Forelimb muscle (tissue), 1 donor: ENCODE measurements at places on chromosomes 7 and 10.

- no peak for DNase-seq
These were observed 20.6 kb downstream of the TMEM273 start for GRCh38 chr10:49167425-49168170.

- no peak for DNase-seq
These were observed 165.8 kb downstream of the LRRC4 start for GRCh38 chr7:127865466-127865865.

DNA sequence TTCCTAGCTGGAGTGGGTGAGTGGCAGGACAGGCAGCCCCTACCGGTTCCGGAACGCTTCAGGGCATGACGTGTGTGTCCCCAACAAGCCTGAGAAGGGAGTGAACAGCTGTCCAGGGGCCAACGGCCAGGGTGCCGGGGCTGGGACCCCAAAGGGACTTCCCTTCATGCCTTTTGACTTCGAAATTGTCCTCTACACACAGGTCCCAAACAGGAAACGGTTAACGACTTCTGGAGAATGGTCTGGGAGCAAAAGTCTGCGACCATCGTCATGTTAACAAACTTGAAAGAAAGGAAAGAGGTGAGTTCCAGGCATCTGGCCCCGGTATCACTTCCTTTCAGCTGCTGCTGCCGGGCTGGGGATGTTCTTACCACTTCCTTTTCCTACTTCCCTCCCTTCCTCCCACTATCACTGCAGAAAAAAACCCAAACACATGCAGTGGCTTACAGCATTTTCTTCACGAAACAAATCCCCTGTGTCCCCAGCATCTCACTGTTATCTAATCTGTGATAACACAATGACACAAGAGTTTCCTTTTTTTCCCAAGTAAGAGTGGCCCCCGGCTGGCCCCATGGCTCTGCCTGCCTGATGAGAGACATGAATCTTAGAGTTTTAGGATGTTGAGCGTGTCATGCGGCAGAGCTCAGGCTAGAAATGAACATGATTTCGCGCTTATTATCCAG, 63.2 kb downstream of the MKI67 start:
- no peak for DNase-seq

GRCh38 chr7:84949501-84949900, 237.4 kb downstream of the SEMA3D start:
- no peak for DNase-seq

DNA sequence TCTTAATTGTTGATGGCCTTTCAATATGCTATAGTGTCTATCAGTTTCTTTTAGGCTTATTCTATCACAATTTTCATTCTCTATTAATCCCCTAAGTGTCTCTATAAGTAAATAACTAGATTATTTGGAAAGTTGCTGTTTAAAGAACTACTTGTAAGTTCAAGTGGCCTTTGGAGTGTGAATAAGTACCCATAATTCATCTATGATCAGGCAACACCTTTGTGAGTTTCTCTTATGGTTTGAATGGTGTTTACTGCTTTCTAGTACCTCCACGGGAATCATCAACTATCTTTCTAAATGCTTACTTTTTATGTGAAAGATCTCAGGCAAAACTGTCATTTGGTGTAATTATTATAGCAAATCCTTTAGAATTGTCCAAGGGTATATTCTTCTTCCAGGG, 166.7 kb downstream of the POU6F2 start:
- no peak for DNase-seq

DNA sequence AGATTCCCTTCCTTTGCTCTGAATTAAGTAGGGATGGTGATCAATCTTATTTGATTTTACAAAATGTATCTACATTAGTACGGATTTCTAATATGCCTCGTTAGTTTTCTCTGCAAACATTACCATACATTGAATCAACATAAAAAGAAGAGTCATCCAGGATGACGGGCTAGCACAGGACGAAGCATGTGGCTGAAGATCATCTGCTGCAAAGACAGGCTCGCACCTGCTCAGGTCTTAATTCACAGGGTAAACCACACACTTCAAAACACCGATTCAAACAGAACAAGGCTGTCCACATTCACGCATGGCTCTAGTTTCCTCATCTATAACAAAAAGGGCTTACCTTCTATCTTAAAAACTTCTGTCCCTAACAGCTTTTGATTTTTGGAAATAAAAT, 323.0 kb downstream of the PARD3 start:
- no peak for DNase-seq

DNA sequence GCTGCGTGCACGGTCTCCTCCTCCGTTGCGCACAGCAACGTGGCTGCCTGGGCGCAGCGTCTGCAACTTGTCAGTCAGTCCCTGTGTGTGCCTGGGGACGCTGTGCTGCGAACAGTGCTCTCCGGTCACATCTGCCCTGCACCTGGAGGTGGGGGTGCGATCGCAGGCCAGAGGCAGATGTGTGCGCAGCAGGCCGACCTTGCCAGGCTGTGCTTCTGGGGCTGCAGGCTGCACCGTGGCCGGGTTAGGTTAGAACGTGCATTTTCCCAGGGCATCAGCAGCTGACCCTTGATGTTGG, 8.2 kb upstream of the GET4 start:
- DNase-seq: no peak

- DNase-seq: no peak
These were observed 29.0 kb downstream of the FANK1 start for GRCh38 chr10:125925262-125925834.

DNA sequence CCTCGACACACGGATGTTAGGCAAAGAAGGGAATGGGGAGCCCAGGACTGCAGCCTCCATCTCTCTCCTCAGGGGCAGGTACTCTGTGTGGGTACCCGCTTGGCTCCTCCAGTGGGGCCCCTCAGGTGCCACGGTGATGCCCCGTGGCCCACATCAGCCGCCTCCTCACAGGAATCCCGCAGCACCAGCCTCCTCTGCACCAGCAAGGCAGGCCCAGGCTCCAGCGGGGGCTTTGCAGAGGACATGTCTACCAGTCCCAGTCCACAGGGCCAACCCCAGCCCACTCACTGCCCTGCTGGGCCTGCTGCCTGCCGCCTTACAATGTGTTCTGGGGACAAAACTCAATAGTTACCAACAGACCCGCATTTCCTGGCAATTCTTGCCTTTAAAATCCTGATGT, 61.6 kb upstream of the ADGRA1 start:
- DNase-seq: no peak

GRCh38 chr10:132357286-132358058, 25.5 kb downstream of the LRRC27 start:
- DNase-seq: no peak

GRCh38 chr7:23471106-23471859, 992 bp upstream of the IGF2BP3 start:
- no peak for DNase-seq

GRCh38 chr7:111162692-111163091, 71.8 kb downstream of the LRRN3 start:
- DNase-seq: no peak

GRCh38 chr7:44759246-44759645, 10.6 kb downstream of the ZMIZ2 start:
- DNase-seq: no peak

- no peak for DNase-seq
These were observed 29.3 kb downstream of the RBM48 start for GRCh38 chr7:92557808-92558362.

- no peak for DNase-seq
These were observed 246.2 kb downstream of the MAD1L1 start for GRCh38 chr7:1986366-1987083.

- no peak for DNase-seq
These were observed 1.2 kb upstream of the WNT2 start for GRCh38 chr7:117323851-117324711.

DNA sequence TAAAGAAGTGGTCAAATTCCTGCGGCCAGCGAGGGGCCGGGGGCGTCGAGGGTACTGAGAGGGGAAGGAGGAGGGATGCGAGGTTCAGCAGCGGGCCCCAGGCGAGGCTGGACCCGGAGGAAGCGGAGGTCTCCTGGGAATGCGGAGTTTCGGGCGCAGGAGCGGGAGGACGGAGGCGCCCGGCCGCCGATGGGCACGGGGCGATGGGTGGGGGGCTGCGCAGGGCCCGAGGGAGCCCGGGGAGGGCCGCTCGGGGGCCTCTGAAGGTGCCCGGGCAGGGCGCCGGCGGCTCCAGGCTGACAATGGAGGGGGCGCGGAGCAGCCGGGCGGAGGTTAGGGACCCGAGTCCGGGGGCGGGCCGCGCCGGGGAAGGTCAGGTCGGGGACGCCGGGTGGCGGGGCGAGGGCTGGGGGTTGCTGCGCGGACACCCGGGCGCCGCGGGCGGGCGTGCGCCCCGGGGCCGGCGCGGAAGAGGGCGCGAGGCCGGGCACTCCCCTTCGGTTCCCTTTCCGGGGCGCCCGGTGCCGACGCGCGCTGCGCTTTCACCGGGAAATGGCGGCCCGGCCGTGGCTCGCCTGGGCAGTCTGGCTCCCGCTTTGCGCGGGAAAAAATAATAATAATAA, 683 bp downstream of the MACROH2A2 start:
- DNase-seq: no peak

DNA sequence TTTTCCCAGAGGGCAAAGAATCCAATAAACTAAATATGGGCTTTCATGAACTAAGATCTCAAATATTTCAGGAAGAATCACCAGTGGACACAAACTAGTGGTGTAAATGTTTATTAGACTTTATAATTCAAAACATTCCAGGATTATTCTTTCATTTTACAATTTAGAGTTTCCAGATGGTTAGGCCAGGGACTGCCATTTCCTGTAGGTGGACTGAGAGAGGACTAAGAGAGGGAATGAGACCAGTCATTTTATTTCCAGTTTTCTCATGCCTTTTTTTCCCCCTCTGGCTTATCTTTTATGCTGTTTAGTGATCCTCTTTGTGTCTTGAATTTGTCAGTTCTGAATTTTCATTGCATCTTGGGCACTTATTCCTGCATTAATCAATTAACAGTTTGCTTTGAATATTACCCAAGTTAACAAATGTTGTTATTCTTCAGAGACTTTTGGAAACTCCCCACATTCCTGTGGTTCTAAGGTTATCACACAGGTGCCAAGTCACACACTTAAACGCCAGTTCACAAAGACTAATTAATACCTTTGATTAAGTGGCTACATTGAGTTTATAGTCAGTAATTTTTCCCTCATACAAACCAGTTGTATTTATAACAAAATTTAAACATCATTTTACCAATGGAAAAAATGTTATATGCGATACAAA, 12.3 kb downstream of the CISD1 start:
- DNase-seq: no peak

DNA sequence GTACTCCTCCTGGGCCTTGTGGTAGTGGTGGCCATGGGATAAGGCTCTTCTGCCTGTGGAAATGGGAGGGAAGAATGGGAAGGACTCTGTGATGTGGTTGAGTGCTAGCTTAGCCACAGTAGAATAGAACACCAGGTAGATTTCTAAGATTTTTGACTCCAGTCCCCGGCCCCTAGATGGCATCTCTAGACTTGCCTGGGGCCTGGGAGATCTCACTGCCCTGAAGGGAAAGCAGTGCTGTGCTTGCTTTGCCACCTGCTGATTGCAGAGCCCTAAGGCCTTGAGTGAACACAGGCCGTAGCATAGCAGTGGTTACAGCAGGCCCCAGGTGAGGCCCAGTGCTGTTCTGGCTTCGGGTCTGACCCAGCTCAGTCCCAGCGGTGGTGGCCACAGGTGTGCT, 252.0 kb downstream of the TCF7L2 start:
- no peak for DNase-seq

DNA sequence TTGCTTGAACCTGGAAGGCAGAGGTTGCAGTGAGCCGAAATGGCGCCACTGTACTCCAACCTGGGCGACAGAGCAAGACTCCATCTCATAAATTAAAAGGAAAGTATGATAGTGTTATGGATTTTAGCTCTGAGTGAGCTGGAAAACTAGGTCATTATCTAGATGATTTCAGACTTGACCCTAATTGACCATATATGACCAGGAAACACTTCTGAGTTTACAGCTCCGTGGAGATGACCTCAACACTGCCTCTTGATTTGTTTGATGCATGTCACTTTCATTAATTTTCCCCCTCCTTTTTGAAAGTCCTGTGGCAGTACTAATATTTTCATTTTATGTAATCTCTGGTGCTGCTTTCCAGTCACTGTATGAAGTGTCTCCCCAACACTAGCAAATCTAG, 7.8 kb upstream of the SEC61A2 start:
- no peak for DNase-seq

DNA sequence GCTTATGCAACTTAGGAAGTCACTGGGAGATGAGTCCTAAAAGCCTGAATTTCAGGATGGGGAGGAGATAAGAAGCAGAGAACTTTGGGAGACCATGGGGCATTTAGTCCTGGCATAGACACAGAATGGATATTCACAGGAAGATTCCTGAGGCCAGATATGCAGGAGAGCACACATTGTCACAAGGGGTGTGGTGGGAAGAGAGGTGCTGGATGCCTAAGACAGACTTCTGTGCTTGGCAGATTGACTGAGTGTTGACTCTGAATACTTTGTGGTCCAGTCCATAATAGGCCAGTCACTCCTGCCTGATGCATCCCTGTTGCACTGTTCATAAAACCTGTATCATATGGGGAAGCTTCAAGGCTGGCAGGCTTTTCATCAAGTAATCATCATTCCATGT, 18.5 kb downstream of the SRI start:
- no peak for DNase-seq

- no peak for DNase-seq
These were observed 9.7 kb upstream of the ADAMTS14 start for GRCh38 chr10:70662362-70663220.

GRCh38 chr7:157077021-157077420, 61.7 kb upstream of the UBE3C start:
- DNase-seq: no peak

GRCh38 chr10:51137756-51138529, 63.7 kb downstream of the PRKG1 start:
- DNase-seq: no peak

- DNase-seq: no peak
These were observed 261.8 kb upstream of the RNF32 start for GRCh38 chr7:156378806-156379205.

GRCh38 chr7:71343039-71343438, 211.1 kb downstream of the GALNT17 start:
- DNase-seq: no peak

- DNase-seq: peak; percentile 17
These were observed 50.5 kb upstream of the COBL start for GRCh38 chr7:51366930-51367613.

DNA sequence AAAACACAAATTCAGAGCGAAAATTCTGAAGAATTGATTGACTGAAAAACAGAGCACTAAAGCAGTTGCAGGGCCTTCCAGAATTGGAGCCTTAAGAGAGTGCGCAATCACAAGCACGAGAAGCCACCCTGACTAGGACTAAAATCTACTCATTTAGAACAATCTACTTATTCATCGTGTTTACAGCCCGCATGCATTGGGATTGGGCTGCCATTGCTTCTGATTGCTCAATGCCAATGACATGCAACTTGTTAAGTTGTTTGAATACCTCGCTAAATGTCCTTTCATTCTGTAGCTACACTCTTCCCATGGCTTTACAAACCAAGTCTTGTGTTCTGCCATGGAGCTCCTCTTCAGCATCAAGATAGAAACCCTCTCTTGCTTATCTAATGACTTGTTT, 425.9 kb upstream of the POM121L12 start:
- no peak for DNase-seq

- no peak for DNase-seq
These were observed 32.1 kb upstream of the MDFIC start for GRCh38 chr7:114889646-114890285.
